ENCODE measurements at places on chromosomes 2 and 18. TPM values are rescaled to one million over a fixed set of nuclear protein-coding genes. Genes with fewer than 3 reads are reported as not detected.

- peak overlapping the region; percentile 85 for H3K4me3 ChIP-seq
- no peaks in the 10 kb centered on the region for H3K27me3 ChIP-seq
- DNase-seq: peak; percentile 55
- no peaks in the 10 kb centered on the region for H3K36me3 ChIP-seq
Observed at GRCh38 chr2:68721482-68722101, 13.0 kb upstream of the ARHGAP25 start.

- H3K27ac ChIP-seq: no peak overlapping the region
- H3K36me3 ChIP-seq: no peaks in the 10 kb centered on the region
- H3K4me1 ChIP-seq: peaks cover 3% of the 10 kb centered on the region
- no peak overlapping the region for H3K4me3 ChIP-seq
- no peak for DNase-seq
- peaks cover 23% of the 10 kb centered on the region for H3K27me3 ChIP-seq
Observed at GRCh38 chr2:106882673-106883072, 3.3 kb downstream of the ST6GAL2 start.

- no peaks in the 10 kb centered on the region for H3K4me1 ChIP-seq
- no peaks in the 10 kb centered on the region for H3K27me3 ChIP-seq
- H3K27ac ChIP-seq: no peak overlapping the region
- DNase-seq: no peak
Observed at GRCh38 chr2:141207036-141207385, 923.8 kb downstream of the LRP1B start.

DNA sequence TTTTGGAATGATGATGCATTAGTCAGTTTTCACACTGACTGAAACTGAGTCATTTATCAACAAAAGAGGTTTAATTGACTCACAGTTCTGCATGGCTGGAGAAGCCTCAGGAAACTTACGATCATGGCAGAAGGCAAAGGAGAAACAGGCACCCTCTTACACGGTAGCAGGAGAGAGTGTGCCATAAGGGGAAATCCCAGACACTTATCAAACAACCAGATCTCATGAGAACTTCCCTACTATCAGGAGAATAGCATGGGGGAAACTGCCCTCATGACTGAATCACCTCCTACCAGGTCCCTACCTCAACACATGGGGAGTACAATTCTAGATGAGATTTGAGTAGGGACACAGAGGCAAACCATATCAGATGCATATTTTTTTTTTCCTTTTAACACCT, 504.5 kb upstream of the VRK2 start:
- no peak overlapping the region for H3K27ac ChIP-seq
- peaks cover 2% of the 10 kb centered on the region for H3K27me3 ChIP-seq
- no peaks in the 10 kb centered on the region for H3K4me1 ChIP-seq
- no peaks in the 10 kb centered on the region for H3K36me3 ChIP-seq
- no peak for DNase-seq

- H3K27me3 ChIP-seq: peaks cover 15% of the 10 kb centered on the region
- H3K4me1 ChIP-seq: peaks cover 9% of the 10 kb centered on the region
- H3K4me3 ChIP-seq: no peak overlapping the region
- H3K36me3 ChIP-seq: peaks cover 15% of the 10 kb centered on the region
- DNase-seq: no peak
- no peak overlapping the region for H3K27ac ChIP-seq
Observed at GRCh38 chr2:112136096-112136495, 2.1 kb upstream of the FBLN7 start.

Gene DYSF
- 3.5 TPM for total RNA-seq

- no peak for DNase-seq
- no peaks in the 10 kb centered on the region for H3K4me1 ChIP-seq
- H3K4me3 ChIP-seq: no peak overlapping the region
- H3K36me3 ChIP-seq: no peaks in the 10 kb centered on the region
- no peak overlapping the region for H3K27ac ChIP-seq
Observed at GRCh38 chr2:144771348-144771747, 251.4 kb upstream of the ZEB2 start.

- H3K4me3 ChIP-seq: no peak overlapping the region
- no peaks in the 10 kb centered on the region for H3K36me3 ChIP-seq
- DNase-seq: no peak
Observed at GRCh38 chr2:196482119-196483065, 157.1 kb upstream of the CCDC150 start.

- H3K27me3 ChIP-seq: no peaks in the 10 kb centered on the region
- H3K36me3 ChIP-seq: peaks cover 13% of the 10 kb centered on the region
- H3K27ac ChIP-seq: peak overlapping the region; percentile 13
- H3K4me3 ChIP-seq: no peak overlapping the region
Observed at GRCh38 chr2:177398791-177399190, 6.2 kb downstream of the AGPS start.

GRCh38 chr18:73668051-73668450, 479.6 kb downstream of the FBXO15 start:
- no peaks in the 10 kb centered on the region for H3K27me3 ChIP-seq
- no peak overlapping the region for H3K27ac ChIP-seq
- no peaks in the 10 kb centered on the region for H3K36me3 ChIP-seq
- no peak for DNase-seq
- H3K4me1 ChIP-seq: no peaks in the 10 kb centered on the region
- no peak overlapping the region for H3K4me3 ChIP-seq

GRCh38 chr2:197847651-197848401, 43.4 kb downstream of the PLCL1 start:
- DNase-seq: peak; percentile 22
- H3K4me1 ChIP-seq: peaks cover 30% of the 10 kb centered on the region
- peak overlapping the region; percentile 94 for H3K27ac ChIP-seq
- peaks cover 2% of the 10 kb centered on the region for H3K27me3 ChIP-seq
- peak overlapping the region; percentile 66 for H3K4me3 ChIP-seq

GRCh38 chr2:188512456-188512855, 220.8 kb downstream of the GULP1 start:
- no peaks in the 10 kb centered on the region for H3K4me1 ChIP-seq
- no peaks in the 10 kb centered on the region for H3K27me3 ChIP-seq
- no peak overlapping the region for H3K27ac ChIP-seq
- DNase-seq: no peak

GRCh38 chr2:207230261-207231105, 64.7 kb upstream of the KLF7 start:
- no peak for DNase-seq
- H3K27me3 ChIP-seq: no peaks in the 10 kb centered on the region
- peaks cover 51% of the 10 kb centered on the region for H3K4me1 ChIP-seq
- H3K4me3 ChIP-seq: peak overlapping the region; percentile 52

Gene BCS1L
- total RNA-seq: 57.2 TPM

- no peak for DNase-seq
- H3K27me3 ChIP-seq: no peaks in the 10 kb centered on the region
- H3K4me1 ChIP-seq: peaks cover 79% of the 10 kb centered on the region
- H3K4me3 ChIP-seq: peak overlapping the region; percentile 75
- H3K27ac ChIP-seq: peak overlapping the region; percentile 70
Observed at GRCh38 chr2:230430957-230431910, 15.2 kb downstream of the SP100 start.

GRCh38 chr2:216101109-216101508, 8.0 kb upstream of the XRCC5 start:
- no peak overlapping the region for H3K27ac ChIP-seq
- no peak for DNase-seq
- no peak overlapping the region for H3K4me3 ChIP-seq
- no peaks in the 10 kb centered on the region for H3K27me3 ChIP-seq
- H3K36me3 ChIP-seq: peaks cover 19% of the 10 kb centered on the region

Gene ASPRV1
- 2.8 TPM for total RNA-seq
